ENCODE measurements at places on chromosomes 16 and 17. TPM values are rescaled to one million over a fixed set of nuclear protein-coding genes. Genes with fewer than 3 reads are reported as not detected.

GRCh38 chr17:28684963-28685362 lies 23.0 kb downstream of the SUPT6H start:
- H3K4me1 ChIP-seq, result peaks cover 4% of the 10 kb centered on the region
- H3K27me3 ChIP-seq, result no peaks in the 10 kb centered on the region
- peaks cover 33% of the 10 kb centered on the region for H3K36me3 ChIP-seq
- DNase-seq, result no peak
- no peak overlapping the region for H3K4me3 ChIP-seq
- H3K27ac ChIP-seq, result no peak overlapping the region

DNA sequence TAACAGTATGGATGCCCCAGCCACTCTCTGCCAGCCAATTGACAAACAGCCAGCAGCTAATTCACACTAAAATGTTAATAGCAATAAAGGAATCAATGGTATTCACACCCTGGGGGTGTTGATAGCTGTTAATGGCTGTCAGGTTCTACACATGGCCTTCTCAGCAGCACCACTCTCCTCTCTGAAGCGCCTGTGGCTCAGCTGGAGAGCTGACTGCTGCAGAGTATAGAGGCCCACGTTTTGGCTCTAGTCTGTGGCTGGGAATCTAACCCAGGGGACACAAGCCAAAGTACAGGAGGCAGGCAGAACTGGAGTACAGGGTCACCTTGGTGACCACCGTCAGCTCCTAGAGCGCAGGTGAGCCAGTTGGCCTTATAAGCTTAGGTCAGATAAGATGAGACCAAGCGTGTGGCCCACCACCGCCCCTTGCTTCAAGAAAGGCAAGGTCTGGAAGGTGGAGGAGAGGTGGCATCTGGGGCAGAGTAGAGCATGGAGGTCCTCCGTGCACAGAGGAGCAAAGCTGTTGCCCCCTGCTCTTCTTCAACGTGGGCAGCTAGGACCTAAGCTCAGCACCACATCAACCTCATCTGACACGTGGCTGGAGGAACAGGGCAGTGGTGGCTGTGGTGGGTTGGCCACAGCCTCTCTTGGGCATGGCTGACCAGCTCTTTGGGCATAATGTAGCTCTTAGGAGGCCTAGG lies 25.4 kb downstream of the CCR7 start:
- H3K36me3 ChIP-seq, result no peaks in the 10 kb centered on the region
- peak overlapping the region; percentile 96 for H3K27ac ChIP-seq
- H3K27me3 ChIP-seq, result no peaks in the 10 kb centered on the region
- DNase-seq, result no peak
- peaks cover 93% of the 10 kb centered on the region for H3K4me1 ChIP-seq
- H3K4me3 ChIP-seq, result no peak overlapping the region

SCO1 gene
- polyA plus RNA-seq, result 25.7 TPM

NOXO1 gene
- polyA plus RNA-seq, result 0.09 TPM

EPN3 gene
- 18.9 TPM for polyA plus RNA-seq
